T-helper 1 cell (primary cell): ENCODE measurements at places on chromosomes 16 and 17.

- DNase-seq, result no peak
Observed at GRCh38 chr17:4931963-4932362, at the start of gene GP1BA. GP1BA (plus strand) TSS chr17:4932277; CDS start chr17:4932605, 328 bp downstream.

- no peak for DNase-seq
Observed at GRCh38 chr17:57597531-57598453, 147.3 kb downstream of the CCDC182 start.

DNA sequence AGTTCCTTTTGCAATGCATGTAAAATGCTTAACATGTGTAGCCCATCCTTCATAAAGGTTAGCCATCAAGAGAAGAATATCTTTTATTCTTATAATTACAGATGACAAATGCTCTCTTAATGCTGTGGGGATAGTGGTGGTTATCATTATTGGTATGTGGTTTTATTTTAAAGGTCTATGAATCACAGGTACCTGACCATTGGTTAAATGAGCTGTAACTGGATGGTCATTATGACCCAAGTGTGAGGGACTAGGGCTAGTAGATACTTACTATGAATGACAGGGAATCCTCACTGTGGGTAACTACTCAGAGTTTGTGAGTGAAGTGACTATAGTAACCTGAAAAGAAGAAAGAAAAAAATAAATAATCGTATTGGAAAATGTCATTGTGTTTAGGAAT is 78.8 kb downstream of the CDRT15 start:
- DNase-seq, result no peak

- no peak for DNase-seq
Observed at GRCh38 chr17:48456589-48456988, 26.6 kb upstream of the SKAP1 start.

DNA sequence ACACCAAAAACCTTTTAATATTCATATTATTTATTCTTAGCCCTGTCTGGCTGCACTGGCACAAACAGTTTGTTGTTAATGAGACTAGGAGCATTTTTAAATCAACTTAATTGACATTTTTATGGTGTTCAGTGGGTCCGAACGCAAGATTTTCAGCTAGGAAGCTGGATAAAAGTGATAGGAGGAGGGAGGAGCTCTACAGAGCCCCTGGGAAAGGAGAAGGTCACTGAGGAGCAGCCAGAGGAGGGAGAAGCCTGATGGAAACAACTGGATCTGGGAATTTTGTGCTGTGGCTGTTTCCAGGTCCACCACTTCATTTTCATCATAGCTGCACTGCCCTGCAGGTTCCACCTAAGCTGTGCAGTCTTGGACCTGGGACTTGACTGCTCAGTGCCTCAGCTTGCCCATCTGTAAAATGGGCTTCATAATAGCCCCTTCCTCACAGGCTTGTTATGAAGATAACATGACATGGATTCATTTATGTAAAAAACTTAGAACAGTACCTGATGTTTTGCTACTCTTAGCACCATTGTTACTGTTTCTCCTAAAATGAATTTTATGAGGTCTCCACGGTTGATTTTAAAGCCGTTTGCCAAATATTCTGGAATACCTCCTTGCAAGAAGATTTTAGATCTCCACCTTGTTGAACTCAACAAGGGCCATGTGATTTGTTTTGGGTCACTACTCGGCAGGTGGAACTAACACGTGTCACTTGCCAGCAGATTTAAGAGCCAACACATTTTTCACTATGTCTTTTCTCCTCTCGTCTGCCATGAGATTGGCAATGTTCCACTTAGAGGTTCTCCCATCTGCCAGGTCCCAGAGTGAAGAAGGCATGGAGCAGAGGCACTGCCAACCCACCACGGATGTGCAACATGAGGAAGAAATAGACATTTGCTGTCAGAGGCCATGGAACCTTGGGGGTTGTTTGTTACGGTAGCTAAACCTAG is 18.7 kb upstream of the GRIN2A start:
- no peak for DNase-seq

GRCh38 chr16:4766875-4767628 is at the start of gene ZNF500:
ZNF500 (minus strand) TSS chr16:4767162; CDS start chr16:4765978, 1,184 bp downstream.
- peak; percentile 90 for DNase-seq

- no peak for DNase-seq
Observed at GRCh38 chr17:48961516-48962233, 6.7 kb downstream of the GIP start.

DNA sequence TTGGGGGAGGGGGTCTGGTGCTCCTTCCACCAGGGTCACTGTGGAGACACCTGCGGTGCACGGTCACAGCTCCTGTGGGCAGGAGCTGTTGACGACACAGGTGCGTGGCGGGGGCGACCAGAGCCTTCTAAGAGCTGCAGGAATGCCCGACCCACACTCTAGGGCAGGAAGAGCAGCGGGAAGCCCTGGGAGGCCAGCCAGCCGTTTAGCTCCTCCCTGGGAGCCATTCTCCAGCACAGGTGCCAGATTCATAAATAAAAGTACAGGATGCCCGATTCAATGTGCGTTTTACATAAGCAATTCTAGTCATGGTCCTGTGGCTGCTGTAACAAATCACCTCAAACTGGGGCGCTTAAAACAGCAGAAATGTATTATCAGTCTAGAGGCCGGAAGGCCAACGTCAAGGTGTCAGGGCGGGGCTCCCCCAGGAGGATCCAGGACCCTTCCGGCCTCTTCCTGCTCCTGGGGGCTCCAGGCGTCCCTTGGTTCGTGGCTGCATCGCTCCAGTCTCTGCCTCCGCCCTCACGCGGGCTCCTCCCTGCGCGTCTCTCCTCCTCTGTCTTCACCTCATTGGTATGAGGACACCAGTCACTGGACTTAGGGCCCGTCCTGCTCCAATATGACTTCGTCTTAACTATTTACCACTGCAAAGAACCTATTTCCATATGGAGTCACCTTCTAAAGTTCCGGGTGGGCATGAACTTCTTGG is 155.4 kb downstream of the FOXL1 start:
- no peak for DNase-seq

DNA sequence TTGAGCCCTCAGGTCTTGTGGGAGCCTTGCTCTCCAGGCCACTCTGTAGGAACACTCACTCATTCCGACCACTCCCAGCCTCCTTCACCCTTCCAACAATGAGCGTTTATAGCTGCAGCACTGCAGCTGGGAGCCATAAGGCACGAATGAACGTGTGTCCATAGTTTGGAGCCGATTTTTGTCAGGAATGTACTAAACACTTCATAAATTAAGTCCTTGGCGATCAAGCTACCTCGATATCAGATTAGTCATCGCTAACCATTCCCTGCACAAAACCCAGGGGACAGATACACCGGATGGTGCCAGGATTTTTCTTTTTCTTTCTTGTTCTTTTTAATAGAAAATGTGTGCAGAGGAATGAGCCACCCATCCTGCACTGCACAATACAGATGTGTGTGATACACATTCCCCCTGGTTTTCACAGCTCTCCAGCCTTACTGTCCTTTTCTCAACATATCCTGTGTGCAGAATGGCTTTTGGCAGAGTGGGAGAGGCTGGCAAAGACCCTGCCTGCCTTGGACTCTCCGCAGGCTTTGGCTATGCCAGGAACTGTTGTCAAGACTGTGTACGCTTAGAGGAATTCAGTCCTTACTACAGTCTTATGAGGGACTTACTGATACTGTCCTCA is 68.4 kb upstream of the ELAC2 start:
- DNase-seq, result no peak

DNA sequence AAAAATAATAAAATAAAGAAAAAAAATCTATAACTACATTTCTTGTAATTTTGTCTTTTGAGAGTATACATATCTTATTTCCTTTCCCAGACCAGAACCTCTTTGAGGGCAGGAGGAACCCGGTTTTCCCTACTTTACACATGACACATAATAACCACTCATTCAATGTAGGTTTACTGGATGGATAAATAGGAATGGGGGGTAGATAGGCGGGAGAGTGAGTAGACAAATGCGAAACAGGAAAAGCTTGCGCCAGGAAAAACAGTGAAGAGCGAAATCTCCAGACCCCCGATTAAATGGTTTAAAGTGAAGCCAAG is 515 bp upstream of the GOSR2 start:
- DNase-seq, result no peak

DNA sequence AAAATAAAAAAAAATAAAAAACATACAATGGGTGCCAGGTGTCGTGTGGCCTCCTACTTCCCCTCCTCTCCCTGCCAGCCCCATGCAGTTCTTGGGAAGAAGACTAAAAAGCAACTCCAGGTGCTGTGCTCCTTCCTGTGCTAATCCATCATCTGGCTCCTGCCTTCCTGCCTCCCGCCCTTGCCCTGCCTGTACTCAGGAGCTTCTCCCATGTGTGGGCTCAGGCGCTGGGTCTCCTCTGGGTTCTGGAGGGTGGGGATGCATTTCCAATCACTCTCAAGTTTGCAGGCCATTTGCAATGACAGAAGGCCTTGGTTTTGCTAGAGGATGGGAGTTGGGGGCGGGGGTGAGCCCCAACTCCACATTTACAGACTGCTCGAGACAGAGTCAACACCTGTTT is 122.9 kb downstream of the SDK2 start:
- DNase-seq, result no peak

GRCh38 chr17:4751932-4752331 is 12.2 kb upstream of the CXCL16 start:
- no peak for DNase-seq

DNA sequence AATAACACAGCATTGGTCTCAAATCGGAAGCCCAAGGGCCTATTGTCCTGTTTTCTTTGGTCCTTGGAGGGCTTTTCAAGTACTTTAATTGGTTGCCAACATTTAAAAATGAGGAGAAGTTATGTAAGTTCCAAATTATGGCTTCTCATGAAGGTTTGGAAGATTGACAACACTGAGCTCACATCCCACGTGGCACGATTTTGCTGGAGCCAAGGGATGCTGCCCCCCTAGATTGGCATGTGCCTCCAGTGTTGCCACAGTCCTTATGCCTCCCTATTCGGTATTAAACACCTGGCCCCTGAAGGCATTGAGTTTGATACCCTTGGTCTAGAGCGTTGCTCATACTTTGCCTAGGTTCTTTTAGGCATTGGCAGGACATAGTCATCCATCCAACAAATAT is 108.0 kb downstream of the ZNF18 start:
- DNase-seq, result no peak

GRCh38 chr16:51181503-51181811 is 30.4 kb upstream of the SALL1 start:
- no peak for DNase-seq

DNA sequence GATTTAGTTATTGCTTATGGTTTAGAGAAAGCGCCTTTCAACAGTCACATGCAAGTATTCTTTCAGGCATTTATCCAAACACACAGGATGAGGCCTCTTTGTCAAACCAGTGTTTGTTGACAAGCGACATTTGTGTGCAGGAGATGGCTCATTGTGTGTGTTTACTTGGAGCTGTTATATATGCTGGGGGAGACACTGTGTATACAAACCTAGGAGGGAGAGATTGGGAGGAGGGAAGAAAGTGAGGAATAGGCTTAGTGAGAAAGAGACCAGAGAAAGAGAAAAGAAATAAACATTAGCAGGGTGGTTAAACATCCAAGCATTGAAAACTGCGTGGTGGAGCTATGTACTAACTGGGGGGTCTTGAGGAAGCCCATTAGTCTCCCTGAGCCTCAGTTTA is 437.6 kb downstream of the MAF start:
- DNase-seq, result no peak

DNA sequence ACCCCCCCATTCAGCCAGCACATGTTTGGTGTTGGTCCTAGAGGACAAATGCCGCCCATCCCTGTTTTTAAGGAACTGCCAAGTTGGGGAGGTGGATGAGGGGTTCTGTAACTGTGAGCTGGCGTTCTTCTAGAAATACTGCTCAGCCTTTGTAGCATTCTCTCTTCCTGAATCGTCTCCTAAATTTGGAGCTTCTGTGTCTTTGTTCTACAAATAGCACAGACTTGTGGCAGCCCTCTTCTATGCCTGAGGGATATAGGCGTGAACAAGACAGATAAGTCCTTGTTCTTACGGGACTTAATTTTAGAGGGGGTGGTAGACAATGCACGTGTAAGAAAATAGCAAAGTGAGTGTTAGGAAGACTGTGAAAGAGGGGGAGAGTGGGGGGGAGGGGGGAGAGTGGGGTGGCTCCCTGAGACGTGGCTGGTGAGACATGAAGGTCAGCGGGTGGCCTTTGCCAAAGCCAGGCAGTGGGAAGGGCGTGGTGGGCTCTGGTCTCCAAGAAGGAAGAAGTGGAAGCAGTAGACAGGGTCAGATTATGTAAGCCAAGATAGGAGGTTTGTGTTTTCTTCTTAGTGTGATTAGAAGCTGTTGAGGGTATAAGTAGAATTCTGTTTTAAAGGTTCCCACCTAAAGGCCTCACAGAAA is 9.9 kb downstream of the MFSD11 start:
- DNase-seq, result no peak

GRCh38 chr17:61390479-61390791 is 9.2 kb upstream of the TBX2 start:
- DNase-seq, result no peak

- no peak for DNase-seq
Observed at GRCh38 chr16:84294531-84295142, at the start of gene WFDC1. WFDC1 (plus strand) TSS chr16:84294878; CDS start chr16:84294972, 94 bp downstream.

DNA sequence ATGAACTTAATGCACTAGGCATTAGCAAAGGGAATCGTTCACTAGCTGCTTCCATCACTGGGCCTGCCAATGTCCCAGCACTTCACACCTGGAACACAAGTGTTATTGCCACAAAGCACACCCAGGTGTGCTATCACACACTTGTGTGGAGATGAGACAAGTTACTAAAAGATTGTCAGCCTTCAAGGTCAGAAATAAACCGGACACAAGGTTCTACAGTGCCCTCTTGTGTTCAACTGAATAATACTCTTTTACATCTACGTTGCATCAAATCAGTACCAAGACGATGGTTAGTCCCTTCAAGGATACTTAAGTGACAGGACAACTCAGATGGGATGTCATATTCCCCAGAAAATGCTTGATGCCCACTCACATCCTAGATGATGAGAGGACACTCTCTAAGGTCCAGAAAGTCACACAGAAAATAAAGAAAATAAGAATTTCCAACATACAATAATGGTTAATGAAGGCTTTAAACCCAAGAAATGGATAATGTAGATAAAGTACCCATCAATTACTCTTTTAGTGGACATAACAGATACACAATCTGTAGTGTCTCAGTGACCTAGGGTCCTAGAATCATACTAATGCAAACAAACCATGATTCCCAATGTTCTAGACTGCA is 16.4 kb upstream of the GLG1 start:
- no peak for DNase-seq

GRCh38 chr17:2484876-2485275 is 26.8 kb downstream of the METTL16 start:
- no peak for DNase-seq

GRCh38 chr17:12478311-12478710 is 187.4 kb upstream of the MYOCD start:
- DNase-seq, result no peak
